ENCODE measurements at places on chromosomes 11 and 22. TPM values are rescaled to one million over a fixed set of nuclear protein-coding genes. Genes with fewer than 3 reads are reported as not detected.

- no peaks in the 10 kb centered on the region for H3K36me3 ChIP-seq
- H3K27me3 ChIP-seq = no peaks in the 10 kb centered on the region
- no peak for DNase-seq
- no peak overlapping the region for H3K27ac ChIP-seq
- no peak overlapping the region for H3K4me3 ChIP-seq
These were observed 49.4 kb downstream of the KCNQ1OT1 start for GRCh38 chr11:2650343-2650867.

Gene OR6T1
- total RNA-seq = not detected

DNA sequence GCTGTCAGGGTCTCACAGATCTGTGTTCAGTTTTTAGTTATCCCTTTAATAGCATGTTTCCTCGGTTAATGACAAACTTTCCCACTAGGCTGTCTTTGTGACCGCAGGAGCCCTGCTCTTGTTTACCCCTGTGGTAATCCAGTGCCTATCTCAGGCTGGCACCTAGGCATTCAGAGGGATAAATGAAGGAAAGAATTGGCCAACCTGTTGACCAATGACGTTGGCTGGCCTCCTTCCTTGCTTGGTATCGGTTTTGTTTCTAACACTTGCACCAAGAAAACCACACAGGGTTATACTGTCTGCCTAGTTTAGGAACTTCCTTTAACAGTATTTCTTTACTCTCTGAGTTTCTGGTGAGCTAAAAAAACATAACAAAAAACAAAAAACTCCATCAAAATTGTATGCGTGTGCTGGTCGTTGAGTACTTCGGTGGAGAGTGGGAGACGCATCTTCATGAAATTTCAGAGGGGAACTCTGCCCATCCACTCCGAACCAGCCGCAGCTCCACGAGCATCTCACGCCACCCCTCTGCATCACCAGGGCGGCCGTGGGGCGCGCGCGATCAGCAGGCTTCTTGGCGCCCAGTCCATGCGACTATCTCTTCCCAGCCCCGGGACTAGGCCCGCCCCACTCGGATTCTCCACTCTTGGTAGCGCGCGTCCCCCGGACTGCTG is 563 bp upstream of the ENDOD1 start:
- peak overlapping the region; percentile 39 for H3K27ac ChIP-seq
- H3K36me3 ChIP-seq = no peaks in the 10 kb centered on the region
- no peaks in the 10 kb centered on the region for H3K27me3 ChIP-seq
- no peak for DNase-seq
- H3K4me3 ChIP-seq = peak overlapping the region; percentile 67
- peaks cover 22% of the 10 kb centered on the region for H3K4me1 ChIP-seq

Gene MRGPRX3
- total RNA-seq = not detected

DNA sequence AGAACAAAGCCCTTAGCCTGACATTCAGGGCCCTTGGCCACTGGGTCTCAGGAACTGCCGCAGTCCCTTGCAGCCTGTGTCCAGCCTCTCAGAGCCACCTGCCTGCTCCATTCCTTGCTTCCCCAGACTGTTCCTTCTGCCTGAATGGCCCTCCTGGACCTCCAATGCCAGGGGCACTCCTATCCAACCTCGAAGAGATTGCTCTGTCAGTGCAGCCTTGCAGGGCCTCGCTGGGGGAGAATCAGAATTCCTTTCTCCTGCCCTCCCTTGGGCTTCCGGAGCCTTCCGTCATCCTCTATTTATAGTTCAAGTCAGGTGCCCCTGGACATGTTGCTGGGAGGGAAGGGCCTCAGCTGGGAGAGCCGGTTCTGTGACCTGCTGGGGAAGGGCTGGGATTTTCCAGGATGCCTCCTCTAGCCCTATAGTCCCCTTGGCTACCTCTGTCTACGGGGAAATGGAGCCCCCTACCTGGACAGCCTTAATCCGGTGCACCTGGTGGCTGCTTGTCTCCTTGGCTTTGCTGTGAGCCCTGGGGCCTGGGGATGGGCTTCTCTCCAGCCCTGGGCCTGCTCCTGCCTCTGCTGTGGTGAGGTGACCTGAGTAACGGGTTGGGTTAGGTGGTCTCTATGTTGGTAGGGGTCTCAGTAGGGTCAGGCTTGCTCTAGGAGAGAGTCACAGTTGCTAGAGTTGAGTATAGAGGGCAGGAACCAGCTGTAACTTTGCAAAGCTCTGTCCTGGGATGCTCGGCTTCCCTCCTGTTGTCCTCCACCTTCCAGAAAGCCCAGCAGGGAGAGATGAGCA is 45.9 kb upstream of the SYT7 start:
- H3K27me3 ChIP-seq = no peaks in the 10 kb centered on the region
- no peak for DNase-seq
- no peak overlapping the region for H3K27ac ChIP-seq
- H3K4me1 ChIP-seq = no peaks in the 10 kb centered on the region
- no peaks in the 10 kb centered on the region for H3K36me3 ChIP-seq

Gene SYT13
- 0.13 TPM for total RNA-seq

DNA sequence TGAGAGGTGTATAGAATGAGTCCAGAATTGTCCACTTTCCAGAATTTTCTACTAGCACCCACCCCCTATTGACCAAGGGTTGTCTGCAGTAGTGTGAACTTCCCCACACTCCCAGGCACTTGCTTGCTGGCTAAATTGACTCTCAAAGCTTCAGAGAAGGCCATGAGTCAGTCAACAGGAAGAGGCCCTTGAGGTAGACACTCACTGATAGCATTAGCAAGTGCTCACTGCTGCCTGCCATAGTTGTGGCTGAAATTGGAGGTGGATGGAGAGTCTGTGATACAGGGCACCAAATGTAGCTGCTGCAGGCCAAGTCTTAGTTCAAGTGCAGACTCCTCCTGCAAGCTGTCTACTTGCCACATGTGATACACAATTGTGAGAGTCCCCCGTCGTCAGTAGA is 156.8 kb downstream of the SPON1 start:
- no peak overlapping the region for H3K4me3 ChIP-seq
- no peaks in the 10 kb centered on the region for H3K36me3 ChIP-seq
- no peak overlapping the region for H3K27ac ChIP-seq
- no peak for DNase-seq
- 0 out of 2 replicates have a peak, but pooled peaks cover 2% of the 10 kb centered on the region for H3K27me3 ChIP-seq

Gene PLEKHB1
- 6.6 TPM for total RNA-seq

- peaks cover 28% of the 10 kb centered on the region for H3K4me1 ChIP-seq
- no peaks in the 10 kb centered on the region for H3K36me3 ChIP-seq
- H3K4me3 ChIP-seq = no peak overlapping the region
- no peak for DNase-seq
These were observed 42.6 kb downstream of the TEAD1 start for GRCh38 chr11:12716816-12717215.

DNA sequence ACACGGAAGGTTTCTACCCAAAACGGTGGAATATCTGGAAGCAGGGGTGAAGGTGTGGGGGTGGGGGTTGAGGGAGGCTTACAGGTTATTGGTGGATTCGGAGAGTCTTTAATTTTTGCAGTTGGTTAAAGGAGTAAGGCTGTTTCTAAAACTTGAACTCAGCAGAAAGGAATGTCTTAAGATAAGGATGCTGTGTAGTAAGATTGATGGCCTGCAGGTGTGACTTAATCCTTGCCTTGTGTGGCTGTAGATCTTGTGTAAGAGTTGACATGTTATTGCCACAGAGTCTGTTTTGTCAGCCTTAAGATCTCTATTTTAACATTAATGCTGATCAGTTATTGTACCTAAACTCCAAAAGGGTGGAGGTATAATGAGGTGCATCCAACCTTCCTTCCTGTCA is 16.4 kb upstream of the OR6M1 start:
- H3K4me3 ChIP-seq = no peak overlapping the region
- H3K27me3 ChIP-seq = no peaks in the 10 kb centered on the region
- DNase-seq = no peak
- H3K4me1 ChIP-seq = no peaks in the 10 kb centered on the region
- H3K27ac ChIP-seq = no peak overlapping the region

Gene ARL14EP
- 22.1 TPM for total RNA-seq

DNA sequence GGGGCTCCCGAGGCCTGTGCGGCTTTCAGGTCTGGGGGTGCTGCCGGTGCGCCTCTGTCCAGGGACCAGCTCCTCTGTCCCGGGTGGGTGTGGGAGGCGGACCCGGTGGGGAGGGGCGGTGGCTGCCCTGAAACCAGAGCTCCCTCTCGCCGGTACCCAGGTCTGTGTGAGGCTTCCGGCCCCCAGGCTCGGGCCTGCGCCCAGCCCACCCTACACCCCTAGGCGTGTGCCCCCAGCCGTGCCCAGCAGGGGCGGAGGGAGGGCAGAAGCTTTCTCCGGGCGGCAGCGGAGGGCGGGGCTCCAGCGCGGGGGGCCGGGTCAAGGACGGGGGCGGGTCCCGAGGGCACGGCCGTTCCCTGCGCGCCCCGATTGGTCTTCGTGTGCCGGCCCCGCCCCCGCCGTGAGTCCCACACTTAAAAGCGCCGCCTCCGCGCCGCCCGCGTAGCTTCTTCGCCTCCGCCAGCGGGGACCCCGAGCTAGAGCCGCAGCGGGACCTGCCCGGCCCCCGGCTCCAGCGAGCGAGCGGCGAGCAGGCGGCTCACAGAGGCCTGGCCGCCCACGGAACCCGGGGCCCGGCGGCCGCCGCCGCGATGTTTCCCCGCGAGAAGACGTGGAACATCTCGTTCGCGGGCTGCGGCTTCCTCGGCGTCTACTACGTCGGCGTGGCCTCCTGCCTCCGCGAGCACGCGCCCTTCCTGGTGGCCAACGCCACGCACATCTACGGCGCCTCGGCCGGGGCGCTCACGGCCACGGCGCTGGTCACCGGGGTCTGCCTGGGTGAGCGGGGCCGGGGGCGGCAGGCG is 616 bp downstream of the PNPLA2 start:
- H3K4me3 ChIP-seq = peak overlapping the region; percentile 88
- H3K36me3 ChIP-seq = 0 out of 2 replicates have a peak, but pooled peaks cover 2% of the 10 kb centered on the region
- peak overlapping the region; percentile 76 for H3K27ac ChIP-seq
- H3K27me3 ChIP-seq = no peaks in the 10 kb centered on the region
- DNase-seq = no peak
- H3K4me1 ChIP-seq = peaks cover 37% of the 10 kb centered on the region

Gene PIWIL4
- 2.1 TPM for total RNA-seq

Gene GUCY1A2
- 1.9 TPM for total RNA-seq

Data from Panc1 (cell line).